ENCODE measurements at places on chromosomes 4 and X.

GRCh38 chrX:154368630-154369448 is 5.6 kb downstream of the FLNA start:
- DNase-seq, result peak; percentile 93

- no peak for DNase-seq
Observed at GRCh38 chr4:76674983-76675382, 223.0 kb downstream of the SOWAHB start.

GRCh38 chr4:21697583-21697982 is 251.0 kb downstream of the KCNIP4 start:
- no peak for DNase-seq

- no peak for DNase-seq
Observed at GRCh38 chr4:41746025-41746439, 2.5 kb downstream of the PHOX2B start.

DNA sequence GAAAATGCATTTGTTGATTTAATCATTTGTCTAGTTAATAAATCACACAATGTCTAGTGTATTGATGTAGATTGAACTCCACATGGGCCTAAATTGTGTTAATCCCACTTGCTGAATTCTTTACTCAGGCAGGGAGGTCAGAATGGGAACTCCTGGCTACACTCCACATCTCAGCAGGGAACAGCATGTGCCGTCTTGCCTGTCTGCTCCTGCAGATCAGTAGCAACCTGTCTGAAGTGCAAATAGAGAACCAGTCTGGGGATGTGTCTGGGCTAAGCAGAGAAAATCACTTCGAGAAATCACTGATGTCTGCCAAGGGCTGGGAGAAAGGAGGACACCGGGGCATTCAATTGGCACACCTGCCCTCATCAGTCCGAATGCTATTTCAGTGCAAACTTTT is 16.5 kb upstream of the MXRA5 start:
- no peak for DNase-seq

GRCh38 chr4:145216535-145216934 is 36.1 kb upstream of the OTUD4 start:
- DNase-seq, result no peak

DNA sequence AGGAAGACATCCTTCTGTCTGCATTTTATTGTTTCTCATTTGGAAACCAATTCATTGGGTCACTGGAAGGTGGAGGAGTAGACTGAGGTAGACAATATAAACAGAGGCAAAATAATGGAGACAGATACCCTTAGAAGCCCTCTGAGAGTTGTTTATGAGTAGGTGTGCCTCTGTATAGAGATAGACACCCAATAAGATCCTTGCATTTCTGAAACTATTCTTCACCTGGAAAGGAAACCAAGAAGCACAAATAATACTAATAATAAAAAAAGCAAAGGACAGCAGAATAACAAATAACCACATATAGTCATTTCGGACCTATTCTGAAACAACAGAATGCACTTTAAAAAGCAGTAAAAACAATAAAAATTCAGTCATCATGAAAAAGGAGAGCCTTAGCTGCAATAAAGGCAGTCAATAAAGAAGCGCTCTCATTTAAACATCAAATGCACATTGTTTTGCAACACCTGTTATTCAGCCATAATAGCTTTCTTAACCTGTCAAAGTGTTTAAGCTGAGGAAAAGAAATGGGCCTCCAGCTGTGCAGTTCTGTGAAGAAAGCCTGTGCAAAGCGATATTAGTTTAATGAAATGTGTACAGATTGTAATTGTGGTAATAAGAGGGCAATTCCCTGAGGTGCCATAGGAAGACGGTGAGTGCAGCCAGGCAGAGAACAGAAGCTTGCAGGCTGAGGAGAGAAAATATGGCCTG is 904.2 kb downstream of the STPG2 start:
- no peak for DNase-seq

DNA sequence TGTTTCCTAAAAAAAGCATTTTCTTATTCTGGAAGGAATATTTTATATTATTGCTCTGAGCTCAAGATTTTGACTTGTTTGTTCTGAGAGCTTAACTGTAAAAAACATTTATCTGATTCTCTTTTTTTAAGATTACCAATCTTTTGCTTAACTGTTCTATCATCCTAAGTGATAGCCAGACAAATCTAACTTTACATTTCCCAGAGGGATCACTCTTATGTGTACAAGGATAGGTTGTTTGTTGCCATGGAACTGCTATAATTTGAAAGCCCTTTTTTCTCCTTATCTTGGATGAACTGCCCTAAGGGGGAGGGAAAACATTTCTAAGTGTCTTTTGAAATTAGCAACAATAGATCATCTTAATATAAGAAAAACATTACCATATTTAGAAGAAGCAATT is 494.7 kb downstream of the TRAM1L1 start:
- no peak for DNase-seq

DNA sequence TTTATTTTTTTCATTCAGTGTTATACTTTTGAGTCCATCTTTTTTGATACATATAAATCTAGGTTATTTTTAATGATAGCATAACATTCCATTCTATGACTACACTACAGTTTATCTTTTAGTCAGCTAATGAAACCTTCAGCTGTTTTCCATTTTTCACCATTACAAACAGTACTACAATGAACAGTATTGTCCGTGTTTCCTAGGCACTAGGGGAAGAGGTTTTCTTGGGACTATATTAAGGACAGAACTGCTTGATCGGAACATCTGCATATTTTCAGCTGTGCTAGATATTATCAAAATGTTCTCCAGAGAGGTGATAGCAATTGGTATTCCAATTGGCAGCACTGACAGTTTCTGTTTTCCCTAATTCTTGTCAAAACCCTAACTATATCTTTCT is 44.3 kb upstream of the HCCS start:
- DNase-seq, result no peak

- no peak for DNase-seq
Observed at GRCh38 chr4:168907119-168907698, 102.8 kb downstream of the CBR4 start.

GRCh38 chr4:69649207-69649606 is 3.8 kb downstream of the UGT2A1 start:
- no peak for DNase-seq

DNA sequence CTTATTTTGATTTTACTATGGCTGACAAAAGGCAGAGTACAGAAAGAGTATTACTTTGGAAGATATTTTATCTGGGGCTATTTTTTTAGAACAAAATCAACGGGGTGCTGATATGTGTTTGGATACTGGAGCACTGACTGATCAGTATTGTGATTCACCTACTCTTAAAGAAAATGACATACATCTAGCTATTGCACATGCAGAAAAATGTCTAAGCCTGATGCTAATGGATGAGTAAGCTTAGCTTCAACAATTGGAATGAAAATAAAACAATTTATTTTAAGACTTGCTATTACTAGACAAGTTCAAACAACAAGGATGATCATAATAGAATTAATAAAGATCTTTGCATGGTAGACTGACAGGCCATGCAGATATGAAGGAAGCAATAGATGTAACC is 262.0 kb downstream of the PPP1R2C start:
- no peak for DNase-seq

GRCh38 chrX:111568354-111568753 is 56.9 kb downstream of the SERTM2 start:
- DNase-seq, result no peak

DNA sequence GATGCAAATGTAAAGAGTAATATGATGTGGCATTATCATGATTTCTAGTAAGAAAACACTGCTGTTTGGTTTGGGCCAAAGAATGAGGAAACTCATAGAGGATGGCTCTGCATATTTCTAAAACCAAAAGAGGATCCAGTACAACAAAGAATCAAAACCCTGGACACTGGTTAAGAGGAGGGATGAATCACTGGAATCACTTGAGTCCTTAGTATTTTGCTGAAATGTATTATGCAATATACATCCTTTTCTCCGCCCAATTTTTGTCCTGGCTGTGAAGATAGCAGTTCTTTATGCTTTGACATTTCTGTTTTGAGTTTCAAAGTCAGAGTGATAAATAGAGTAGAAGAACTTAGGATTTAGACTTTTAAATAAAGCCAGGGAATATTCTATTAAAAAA is 345.9 kb downstream of the PACRGL start:
- no peak for DNase-seq

GRCh38 chr4:102437111-102437510 is 64.0 kb upstream of the NFKB1 start:
- no peak for DNase-seq

- peak; percentile 75 for DNase-seq
Observed at GRCh38 chrX:118974088-118974907, at the start of gene LONRF3. TSS of gene LONRF3 (plus strand) at chrX:118974618. CDS start at chrX:118974781, 163 bp downstream.

GRCh38 chr4:2837904-2838496 is 5.6 kb upstream of the ADD1 start:
- DNase-seq, result peak; percentile 79

DNA sequence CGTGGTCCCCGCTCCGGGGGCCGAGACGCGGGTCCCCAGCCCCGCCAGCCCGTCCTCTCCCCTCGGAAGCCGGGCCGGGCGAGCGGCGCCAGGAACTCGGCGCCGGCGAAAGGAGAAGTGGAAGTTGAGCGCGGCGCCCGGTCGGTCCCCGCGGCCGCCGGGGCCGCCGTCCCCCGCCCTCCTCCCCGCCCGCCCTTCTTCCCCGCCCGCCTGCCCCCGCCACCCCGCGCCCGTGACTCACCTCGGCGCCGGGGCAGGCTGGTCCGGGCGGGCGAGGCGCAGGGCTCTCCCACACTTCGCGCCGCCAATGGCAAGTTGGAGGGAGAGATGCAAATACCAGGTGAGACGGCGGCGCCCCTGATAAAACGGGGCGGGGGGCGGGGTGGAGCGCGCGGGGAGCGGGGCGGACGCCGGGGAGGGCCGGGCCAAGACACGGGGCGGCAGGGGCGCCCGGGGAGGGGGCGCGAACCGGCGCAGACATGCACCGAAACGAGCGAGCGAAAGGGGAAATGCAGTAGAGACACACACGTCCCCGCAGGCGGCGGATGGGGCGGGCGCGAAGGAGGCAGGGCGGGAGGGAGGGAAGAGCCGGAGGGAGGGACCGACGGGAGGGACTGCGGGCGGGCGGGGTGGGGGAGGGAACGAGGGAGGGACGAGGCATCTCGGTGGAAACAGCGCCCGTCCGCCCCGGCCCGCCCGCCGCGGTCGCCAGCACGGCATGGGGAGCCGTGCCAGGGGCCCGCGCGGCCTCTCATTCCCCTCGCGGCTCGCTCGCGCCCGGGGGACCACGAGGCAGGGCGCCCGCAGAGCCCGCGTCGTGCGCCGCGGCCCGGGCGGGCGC is at the start of gene ELF4:
TSS of gene ELF4 (minus strand) at position 119 of the 841 bp plus-strand sequence. CDS start 29,167 bp downstream, outside the sequence.
- peak; percentile 75 for DNase-seq

DNA sequence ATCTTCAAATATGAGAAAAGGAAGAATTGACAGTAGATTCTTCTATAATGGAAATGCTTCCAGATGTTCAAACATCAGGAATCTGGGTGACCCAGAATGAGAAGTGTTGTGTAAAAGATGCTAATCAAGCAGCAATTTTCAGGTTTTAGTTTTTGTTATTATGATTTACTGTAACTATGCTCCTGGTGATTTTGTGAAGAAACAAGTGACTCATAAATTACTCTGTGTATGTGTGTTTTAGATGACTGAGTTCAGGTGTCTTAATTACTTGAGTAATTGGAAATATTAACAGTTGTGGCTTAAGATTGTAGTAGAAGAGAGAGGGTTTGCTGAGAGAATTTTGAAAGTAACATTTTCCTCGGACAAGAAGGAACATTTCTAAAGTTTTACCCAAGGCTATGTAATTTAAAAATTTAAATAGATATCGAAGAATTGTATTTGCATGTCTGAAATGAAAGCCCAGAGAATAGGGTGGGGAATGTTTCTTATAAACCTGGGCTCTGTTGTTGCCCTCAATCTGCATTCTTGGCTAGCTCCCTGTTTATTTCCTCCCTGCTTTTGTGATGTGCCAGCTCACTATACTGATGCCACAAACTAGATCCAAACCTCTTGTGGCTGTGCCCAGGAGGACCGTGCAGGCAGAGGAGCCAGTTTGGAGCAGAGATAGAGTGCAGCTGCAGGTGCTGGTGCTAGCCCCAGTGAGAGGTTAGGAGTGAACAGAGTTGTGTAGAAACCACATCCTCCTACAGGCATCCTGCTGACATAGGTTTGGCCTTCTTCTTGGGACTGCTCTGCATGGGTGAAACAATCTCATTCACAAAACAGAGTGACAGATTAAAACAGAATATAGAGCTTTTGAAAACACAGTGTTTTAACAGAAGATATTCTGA is 25.4 kb upstream of the TNIP3 start:
- peak; percentile 71 for DNase-seq

- no peak for DNase-seq
Observed at GRCh38 chr4:27398631-27399310, 538.1 kb downstream of the STIM2 start.

DNA sequence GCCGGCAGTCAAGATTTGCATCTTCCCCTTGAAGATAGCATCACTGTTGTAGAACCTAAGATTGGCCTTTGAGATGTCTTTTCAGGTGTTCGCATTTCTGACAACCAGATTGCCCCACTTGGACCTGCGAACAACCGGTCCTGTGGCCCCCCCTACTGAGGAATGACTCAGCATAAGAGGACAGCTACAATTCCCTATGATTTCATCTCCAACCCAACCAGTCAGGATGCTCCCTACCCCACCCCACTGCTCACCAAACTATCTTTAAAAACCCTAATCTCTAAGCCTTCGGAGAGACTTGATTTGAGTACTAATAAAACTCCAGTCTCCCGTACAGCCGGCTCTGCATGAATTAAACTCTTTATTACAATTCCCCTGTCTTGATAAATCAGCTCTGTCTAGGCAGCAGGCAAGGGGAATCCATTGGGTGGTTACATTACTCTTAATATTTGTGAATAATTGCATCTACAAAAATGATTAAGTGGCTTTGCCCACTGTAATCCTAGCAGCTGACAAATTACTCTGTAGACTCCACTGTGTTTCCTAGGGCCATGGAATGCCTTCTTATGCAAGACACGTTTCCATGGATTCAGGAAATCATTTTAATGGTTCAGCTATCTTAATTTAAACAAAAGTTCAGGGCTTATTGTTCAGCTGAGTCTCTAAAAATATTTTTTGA is 95.4 kb downstream of the GPR143 start:
- no peak for DNase-seq

GRCh38 chr4:158234671-158235070 is 24.4 kb downstream of the TMEM144 start:
- DNase-seq, result no peak

DNA sequence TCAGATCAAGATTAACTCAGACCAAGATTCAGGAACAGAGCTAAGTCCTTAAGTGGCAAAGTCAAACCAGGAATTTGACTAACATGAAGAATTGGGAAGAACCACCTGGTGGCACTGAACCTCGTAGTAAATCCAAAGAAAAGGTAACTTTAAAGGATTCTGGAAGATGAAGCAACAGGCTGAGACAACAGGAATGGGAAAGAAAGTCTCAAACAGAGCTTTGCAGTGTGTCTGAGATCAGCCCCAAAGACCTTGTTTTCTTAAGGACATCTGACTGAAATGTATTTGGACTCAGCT is 126.1 kb downstream of the ASB9 start:
- DNase-seq, result no peak

DNA sequence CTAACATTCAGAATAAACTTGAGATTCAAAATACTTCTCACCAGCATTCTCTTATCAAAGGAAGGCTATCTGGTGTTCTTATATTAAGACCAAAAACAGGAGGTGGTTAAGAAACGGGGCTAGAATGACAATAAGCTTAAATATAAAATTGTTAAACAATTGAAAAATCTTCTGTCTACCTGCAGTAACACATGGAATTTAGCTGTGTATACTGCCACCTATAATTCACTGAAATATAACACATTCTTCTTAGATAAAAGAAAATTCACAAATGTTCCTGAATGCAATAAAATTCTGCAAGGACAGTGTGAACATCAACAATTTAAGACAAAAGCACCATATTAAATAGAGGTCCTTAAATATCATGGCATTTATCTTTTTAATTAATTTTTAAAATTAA is 11.5 kb upstream of the PCDH10 start:
- DNase-seq, result no peak
